HFFc6 (cell line): ENCODE measurements at places on chromosomes 4 and X. TPM values are rescaled to one million over a fixed set of nuclear protein-coding genes. Genes with fewer than 3 reads are reported as not detected.
A peak's percentile ranks its signal among the peaks of the same experiment; 100 is the strongest.

GRCh38 chr4:4947721-4948120, 71.5 kb downstream of the CYTL1 start:
- no peak for DNase-seq

- no peak for DNase-seq
Observed at GRCh38 chrX:32678487-32678886, 532.9 kb downstream of the DMD start.

DNA sequence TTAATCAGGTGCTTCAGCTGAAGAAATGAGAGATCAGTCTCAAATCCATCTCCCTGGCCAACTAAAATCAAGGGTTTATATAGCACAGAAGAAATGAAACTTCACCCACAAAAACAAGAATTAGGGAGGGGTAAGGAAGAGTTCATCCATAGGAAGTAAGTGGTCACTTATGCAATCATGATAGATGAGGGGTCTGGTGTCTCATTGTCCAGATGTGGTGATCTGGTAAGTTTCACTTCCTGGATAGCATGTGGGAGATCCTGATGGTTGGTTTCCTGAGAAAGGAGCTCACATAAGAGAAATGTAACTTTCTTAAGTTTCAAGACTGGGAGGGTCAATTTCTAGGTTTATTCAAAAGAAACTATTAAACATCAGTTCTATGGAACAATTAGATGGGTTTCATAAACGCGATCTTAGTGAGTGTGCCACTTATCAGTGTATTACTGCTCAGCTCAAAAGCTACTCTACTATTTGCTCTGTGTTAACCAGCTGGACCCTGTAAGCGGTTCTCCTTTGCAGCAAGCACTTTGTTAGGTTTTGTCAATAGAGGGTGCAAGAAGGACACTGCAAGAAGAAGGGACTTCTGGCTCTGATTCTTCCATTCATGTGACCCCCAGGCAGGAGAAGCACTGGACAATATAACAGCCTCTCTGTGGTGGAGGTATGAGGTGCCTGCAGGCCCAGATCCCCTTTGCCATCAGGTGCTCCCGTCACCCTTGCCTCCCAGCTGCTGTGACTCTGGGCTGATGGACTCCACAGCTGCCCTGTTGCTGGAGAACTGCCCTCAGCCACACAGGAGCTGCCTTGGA, 35.4 kb upstream of the HPSE start:
- DNase-seq = no peak

DNA sequence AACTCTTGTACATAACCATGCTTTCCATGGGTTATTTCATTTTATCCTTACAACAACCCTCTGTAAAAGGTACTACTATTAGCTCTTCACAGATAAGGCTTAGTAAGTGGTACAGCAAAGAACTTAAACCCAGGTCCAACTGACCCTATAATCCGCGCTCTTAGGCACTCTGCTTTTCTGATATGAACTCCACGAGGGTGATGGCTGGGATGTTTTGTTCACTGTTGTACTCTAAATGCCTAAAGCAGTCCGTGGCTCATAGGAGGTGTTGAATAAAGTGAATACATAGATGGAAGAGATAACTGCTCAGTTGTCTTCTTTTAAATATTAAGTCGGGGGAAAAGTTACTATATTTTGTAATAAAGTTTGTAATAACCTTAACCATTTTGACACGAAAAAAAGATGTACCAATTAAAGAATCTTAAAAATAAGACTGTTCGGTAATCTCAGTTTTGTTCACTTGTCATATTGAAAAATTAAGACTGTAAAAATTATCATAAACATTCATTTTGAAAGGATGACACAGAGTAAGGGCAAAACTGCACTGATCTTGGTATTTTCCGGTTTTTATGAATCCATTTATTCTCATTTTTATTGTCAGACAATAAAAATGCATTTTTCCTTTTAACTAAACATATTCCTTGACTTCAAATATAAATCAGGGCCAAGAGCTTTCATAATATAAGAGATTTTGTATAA, 166.5 kb downstream of the FBXW7 start:
- no peak for DNase-seq

The SHISA3 gene
- not detected in 3 replicates for total RNA-seq

GRCh38 chrX:31021537-31021936, 50.3 kb downstream of the FTHL17 start:
- no peak for DNase-seq

- DNase-seq = no peak
Observed at GRCh38 chrX:107629540-107629909, 1.2 kb downstream of the PRPS1 start.

GRCh38 chrX:139213241-139213709, 317.3 kb upstream of the F9 start:
- DNase-seq = no peak

DNA sequence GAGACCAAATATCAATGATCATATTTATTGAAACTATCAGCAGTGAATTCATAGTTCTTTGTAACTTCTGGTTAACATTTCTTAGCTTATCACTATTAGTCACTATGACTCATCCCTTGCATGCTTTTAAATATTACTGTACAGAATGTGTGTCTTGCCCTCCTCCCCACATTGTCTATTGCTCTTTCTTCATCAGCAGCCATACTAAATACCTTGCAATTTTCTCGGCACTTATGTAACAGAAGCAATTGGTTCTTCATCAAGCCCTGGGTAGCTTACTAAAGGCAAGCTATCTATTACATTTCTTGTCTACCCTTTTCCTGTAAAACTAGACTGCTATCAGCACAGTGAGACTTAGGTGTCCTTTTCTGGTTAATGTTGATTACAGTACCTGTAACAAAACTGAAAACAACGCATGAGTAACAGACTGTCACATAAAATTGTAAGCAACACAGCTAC, 8.2 kb downstream of the KLHL4 start:
- DNase-seq = peak; percentile 0

The CXCL3 gene
- total RNA-seq = 0.72 to 2.3 TPM (median 0.92 TPM) in 3 replicates

DNA sequence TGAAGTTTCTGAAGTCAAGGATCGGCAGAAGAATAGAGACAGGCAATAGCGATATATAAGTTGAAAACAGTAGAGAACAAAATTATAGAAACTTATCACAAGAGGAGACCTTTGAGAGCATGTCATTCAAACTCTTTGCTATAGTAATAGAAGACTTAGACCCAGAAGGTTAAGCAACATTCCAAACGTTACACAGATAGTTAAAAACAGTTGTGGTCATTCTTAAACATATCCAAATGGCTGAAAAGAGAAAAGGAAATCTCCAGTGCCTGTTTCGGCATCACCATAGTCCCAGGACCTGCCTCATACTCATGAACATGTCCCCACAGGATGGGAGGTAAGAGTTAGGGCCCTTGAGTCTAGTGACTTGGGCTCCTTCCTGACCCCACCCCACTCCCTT, 258.1 kb upstream of the NOCT start:
- no peak for DNase-seq

- DNase-seq = no peak
Observed at GRCh38 chr4:82282875-82283274, 90.9 kb downstream of the HNRNPD start.

DNA sequence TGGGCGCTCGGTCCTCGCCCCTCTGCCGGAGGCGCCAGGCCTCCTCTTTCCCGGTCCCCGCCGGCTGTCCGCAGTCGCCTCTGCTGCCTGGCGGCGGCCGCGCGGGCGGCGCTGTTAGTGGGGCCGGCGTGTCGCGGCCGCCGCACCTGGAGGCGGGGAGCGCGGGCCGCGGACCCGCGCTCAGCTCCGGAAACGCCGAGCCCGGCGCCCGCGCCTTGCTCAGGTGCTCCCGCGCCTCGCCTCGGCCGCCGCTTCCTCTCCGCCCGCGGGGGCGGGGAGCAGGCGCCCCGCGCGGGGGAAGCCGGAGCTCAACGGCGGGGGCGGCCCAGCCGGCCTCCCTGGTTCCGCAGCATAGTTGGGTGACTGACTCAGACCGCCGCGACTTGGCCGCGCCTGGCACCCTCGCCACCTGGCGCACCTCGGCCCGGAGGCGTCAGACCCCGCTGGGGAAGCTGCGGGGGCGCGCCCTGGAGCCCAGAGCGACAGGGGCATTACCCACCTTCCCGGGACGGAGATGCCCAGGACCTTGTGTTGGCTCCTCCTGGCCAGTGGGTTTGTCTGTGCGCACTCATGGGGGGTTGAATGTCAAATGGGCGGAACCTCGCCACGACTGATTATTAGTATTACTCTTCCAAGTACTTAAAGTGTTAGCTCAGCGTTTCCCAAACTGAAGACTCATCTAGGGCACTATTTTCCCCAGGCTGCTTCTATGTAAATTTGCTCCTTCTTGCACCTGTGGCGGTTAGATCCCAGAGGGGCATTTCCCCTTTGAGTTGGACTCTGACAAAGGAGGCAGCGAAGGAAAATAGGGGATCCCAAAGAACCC, at the start of gene ARAP2:
ARAP2 (minus strand) TSS at position 258 of the 826 bp plus-strand sequence. CDS start 15,028 bp downstream, outside the sequence.
- DNase-seq = no peak

GRCh38 chr4:104749062-104749461, 254.4 kb upstream of the CXXC4 start:
- DNase-seq = no peak

The GYG2 gene
- 0.35 TPM in 1 of 3 replicates, not detected in the others for total RNA-seq

The ZNF595 gene
- total RNA-seq = 4.4 to 5.9 TPM (median 4.9 TPM) in 3 replicates

GRCh38 chr4:107559653-107560052, 160.4 kb downstream of the PAPSS1 start:
- DNase-seq = no peak

The FGFRL1 gene
- 15.4 to 39.4 TPM (median 29.5 TPM) in 3 replicates for total RNA-seq

DNA sequence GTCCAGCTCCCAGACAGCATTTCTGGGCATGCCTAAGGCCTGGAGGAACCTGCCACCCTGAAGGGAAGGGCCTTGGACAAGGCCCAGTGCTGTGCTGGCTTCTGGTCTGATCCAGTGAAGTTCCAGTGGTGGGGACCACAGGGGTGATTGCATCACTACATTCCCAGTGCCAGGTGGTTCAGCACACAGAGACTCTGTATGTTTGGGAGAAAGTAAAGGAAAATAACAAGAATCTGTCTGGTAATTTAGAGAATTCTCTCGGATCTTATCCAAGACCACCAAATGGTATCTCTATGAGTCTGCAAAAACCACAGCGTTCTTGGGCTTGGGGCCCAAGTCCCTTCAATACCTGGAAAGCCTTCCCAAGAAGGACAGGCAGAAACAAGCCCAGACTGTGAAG, 131.8 kb upstream of the MAD2L1 start:
- no peak for DNase-seq

The RNF212 gene
- not detected in 3 replicates for total RNA-seq

The RAI2 gene
- not detected in 3 replicates for total RNA-seq

- DNase-seq = peak; percentile 46
Observed at GRCh38 chr4:155569960-155570515, 96.6 kb upstream of the GUCY1A1 start.

DNA sequence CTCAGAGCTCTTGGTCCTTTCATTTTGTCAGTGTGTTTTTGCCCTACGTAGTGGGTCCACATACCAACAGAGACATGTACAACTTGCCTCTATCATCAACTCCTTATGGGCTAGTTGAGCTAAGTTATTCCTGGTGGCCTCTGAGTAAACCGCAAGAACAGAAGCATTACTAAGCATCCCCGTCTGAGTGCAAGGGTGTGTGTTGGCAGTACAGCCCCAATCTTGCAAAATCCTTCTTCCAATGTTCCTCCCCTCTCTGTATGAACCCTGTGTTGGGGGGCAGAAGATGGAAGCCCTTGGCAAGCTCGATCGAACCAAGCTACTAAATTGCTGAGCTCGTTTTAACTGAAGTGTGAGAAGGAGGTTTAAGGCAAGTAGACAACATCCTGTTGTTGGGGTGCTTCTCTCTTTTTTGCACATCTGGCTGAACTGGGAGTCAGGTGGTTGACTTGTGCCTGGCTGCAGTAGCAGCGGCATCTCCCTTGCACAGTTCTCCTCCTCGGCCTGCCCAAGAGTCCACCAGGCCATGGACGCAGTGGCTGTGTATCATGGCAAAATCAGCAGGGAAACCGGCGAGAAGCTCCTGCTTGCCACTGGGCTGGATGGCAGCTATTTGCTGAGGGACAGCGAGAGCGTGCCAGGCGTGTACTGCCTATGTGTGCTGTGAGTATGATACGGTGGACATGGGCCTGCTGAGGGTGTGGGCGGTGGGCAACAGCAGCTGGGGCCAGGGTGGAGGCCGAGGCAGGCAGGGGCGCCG, at the start of gene SH2D1A:
SH2D1A (plus strand) TSS at position 447 of the 760 bp plus-strand sequence; CDS start at position 527, 80 bp downstream.
- DNase-seq = no peak

The DMRTC1B gene
- total RNA-seq = not detected in 3 replicates

- DNase-seq = no peak
Observed at GRCh38 chr4:188417181-188417580, 277.9 kb downstream of the TRIML1 start.

DNA sequence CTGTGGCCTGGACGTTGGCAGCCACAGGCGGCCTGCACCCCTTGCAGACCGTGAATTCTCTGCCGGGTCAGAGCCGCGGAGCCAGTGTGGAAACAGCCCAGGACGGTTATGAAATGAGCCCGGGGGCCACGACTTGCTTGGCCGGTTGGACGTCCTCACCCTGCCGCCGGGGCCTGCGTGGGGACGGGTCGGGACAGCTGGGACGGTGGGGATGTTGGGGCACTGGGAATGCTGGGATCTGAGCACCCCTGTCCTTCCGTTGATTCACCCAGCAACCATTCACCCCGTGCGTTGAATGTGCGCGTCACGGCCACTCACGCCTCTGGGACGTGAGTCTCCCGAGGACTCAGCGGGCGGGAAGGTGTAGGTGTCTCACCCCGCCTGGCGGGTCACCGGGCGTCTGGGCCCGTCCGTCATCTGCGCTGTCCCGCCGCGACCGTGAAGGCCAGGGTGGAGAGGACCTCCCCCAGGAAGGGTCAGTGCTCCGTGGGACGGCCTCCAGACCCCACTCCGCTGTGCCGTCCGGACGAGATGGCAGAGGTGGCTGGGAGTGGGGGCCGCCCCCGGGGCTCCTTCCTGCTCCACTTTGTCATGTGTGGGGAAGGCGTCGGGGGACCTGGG, 4.5 kb upstream of the PLCXD1 start:
- peak; percentile 76 for DNase-seq

The TEX13B gene
- total RNA-seq = not detected in 3 replicates

The GPAT3 gene
- total RNA-seq = 0.82 to 1.3 TPM (median 0.85 TPM) in 3 replicates

The CDK16 gene
- total RNA-seq = 98.5 to 116 TPM (median 108 TPM) in 3 replicates

GRCh38 chr4:25252230-25253070, 18.6 kb downstream of the PI4K2B start:
- DNase-seq = no peak

GRCh38 chrX:3293251-3293650, 53.2 kb downstream of the MXRA5 start:
- DNase-seq = no peak

- DNase-seq = peak; percentile 18
Observed at GRCh38 chr4:118905566-118905965, 16.9 kb downstream of the SYNPO2 start.

The TMEM192 gene
- 12.8 to 16.7 TPM (median 16.3 TPM) in 3 replicates for total RNA-seq

DNA sequence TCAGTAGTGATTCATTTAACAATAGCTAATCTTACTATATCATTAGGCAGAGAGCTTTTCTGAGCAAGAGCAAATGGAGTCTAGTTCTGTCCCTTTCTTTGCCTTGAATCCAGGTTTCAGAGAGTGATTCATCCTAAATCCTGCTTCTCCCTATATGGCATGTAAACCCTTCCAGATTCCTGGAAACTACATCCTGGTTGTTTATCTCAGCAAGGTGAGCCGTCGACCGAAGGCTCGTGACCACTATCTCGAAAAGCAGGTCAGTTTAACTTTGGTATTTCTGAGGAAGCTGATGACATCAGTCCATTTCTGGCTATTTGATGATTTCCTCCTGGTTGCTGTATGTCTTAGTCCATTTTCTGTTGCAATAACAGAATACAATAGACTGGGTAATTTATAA, 40.7 kb upstream of the ERVMER34-1 start:
- DNase-seq = no peak

GRCh38 chr4:183241721-183242151, 78.3 kb downstream of the CLDN22 start:
- no peak for DNase-seq

GRCh38 chr4:1506956-1507721, 100.9 kb upstream of the NKX1-1 start:
- DNase-seq = no peak

The SULT1E1 gene
- not detected in 3 replicates for total RNA-seq

GRCh38 chr4:101304916-101305315, 42.4 kb downstream of the PPP3CA start:
- DNase-seq = peak; percentile 51

The AMBN gene
- total RNA-seq = not detected in 2 replicates
